ENCODE measurements at places on chromosomes 7 and 10. TPM values are rescaled to one million over a fixed set of nuclear protein-coding genes. Genes with fewer than 3 reads are reported as not detected.

The OR2A12 gene
- not detected for polyA plus RNA-seq

The VWA2 gene
- polyA plus RNA-seq = 0.02 TPM

The OPN4 gene
- polyA plus RNA-seq = not detected

The KLLN gene
- polyA plus RNA-seq = 0.93 TPM

The DNAH11 gene
- polyA plus RNA-seq = 0.41 TPM

The GOLGA7B gene
- polyA plus RNA-seq = 0.48 TPM

The SUN3 gene
- not detected for polyA plus RNA-seq

The PHYHIPL gene
- polyA plus RNA-seq = not detected

The FKBP9 gene
- polyA plus RNA-seq = 3.7 TPM

The STEAP1 gene
- polyA plus RNA-seq = 0.67 TPM

The UTF1 gene
- 0.13 TPM for polyA plus RNA-seq

The MYH16 gene
- polyA plus RNA-seq = not detected

The NME8 gene
- 2.9 TPM for polyA plus RNA-seq

The TAS2R3 gene
- polyA plus RNA-seq = not detected

The LRGUK gene
- not detected for polyA plus RNA-seq

The RTKN2 gene
- polyA plus RNA-seq = 0.26 TPM

The FAM25G gene
- not detected for polyA plus RNA-seq

The DGKI gene
- 0.05 TPM for polyA plus RNA-seq

The ACTR3C gene
- 1.6 TPM for polyA plus RNA-seq

The TRIM50 gene
- 0.26 TPM for polyA plus RNA-seq

The PRPF18 gene
- polyA plus RNA-seq = 14.8 TPM

The PDZD7 gene
- polyA plus RNA-seq = 0.17 TPM

The NPY gene
- polyA plus RNA-seq = 0.56 TPM

The ZNF248 gene
- polyA plus RNA-seq = 4.9 TPM

The MAP3K8 gene
- 38.1 TPM for polyA plus RNA-seq
